ENCODE measurements at places on chromosomes 7 and 10.

DNA sequence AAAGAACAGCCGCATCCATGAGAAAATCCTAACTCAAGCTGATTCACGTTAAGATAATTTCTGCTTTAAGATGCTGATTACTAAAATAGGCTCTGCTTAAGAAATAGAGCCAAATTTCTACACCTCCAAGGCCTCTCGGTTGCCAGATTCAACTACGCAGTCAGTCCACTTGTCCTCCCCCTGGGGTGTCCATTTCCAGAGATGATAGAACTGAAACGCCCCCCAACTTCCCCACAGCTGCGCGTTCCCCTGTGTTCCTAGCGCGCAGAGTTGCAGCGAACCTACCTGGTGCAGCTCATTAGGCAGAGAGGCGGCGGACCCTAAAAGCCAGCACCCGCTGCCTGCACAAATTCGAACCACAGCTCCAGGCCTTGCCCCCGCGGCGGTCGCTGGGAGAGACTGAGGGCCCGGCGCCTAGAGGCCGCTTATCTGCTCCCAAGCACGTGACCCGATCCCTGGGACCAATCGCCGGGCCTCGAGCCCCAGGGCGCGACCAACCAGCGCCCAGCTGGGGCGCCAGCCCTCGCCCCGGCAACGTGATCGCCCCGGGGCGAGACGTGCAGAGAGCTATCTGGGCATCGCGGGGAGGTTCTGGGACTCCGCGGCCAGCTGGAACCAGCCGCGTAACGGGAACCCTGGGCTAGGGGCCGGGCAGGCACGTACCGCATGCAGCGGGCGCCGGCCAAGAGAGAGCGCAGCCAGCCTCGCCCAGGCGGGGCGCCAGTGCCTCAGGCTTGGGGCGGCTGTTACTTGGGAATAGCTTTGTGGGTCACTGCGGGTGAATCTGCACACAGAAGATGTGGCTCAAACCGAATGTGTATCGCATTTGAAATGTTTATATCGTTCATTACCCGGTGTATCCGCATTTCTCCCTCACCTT is at the start of gene PPP1R3C:
PPP1R3C (minus strand) TSS at position 401 of the 880 bp plus-strand sequence; CDS start at position 299, 102 bp downstream.
- no peak for DNase-seq

- peak; percentile 35 for DNase-seq
Observed at GRCh38 chr10:97037365-97038361, 148.1 kb downstream of the SLIT1 start.

GRCh38 chr10:51758366-51758765 is 59.0 kb upstream of the CSTF2T start:
- DNase-seq, result no peak

DNA sequence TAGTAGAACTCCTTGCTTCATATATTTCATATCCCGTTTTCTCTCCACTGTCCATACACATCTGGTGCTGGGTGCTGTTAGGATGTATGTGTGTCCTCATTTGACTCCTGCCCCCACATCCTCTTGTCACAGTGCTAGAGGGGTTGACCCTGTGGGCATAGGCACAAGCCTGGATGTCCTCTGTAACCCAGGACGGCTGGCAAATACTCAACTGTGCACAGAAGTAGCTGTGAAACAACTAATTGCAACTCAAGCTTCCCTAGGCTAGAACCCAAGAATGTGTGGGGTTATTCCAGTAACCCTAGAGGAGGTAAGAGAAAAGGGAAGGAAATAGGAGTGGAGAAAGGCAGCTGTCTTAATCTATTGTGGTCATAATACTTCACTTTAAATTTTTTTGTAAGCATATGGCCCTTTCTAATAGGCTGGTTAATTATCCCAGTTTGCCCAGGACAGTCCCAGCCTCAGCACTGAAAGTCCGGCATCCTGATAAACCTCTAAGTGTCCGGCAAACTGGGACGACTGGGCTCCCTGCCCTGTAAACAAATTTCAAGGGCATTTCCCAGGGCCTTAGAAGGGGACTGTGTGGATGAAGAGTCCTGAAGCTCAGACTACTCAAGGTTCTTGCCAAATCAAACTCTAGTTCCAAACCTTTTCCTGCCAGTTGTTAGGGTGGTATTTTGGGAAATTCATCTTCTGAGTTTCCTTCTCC is 283.2 kb upstream of the CELF2 start:
- no peak for DNase-seq

DNA sequence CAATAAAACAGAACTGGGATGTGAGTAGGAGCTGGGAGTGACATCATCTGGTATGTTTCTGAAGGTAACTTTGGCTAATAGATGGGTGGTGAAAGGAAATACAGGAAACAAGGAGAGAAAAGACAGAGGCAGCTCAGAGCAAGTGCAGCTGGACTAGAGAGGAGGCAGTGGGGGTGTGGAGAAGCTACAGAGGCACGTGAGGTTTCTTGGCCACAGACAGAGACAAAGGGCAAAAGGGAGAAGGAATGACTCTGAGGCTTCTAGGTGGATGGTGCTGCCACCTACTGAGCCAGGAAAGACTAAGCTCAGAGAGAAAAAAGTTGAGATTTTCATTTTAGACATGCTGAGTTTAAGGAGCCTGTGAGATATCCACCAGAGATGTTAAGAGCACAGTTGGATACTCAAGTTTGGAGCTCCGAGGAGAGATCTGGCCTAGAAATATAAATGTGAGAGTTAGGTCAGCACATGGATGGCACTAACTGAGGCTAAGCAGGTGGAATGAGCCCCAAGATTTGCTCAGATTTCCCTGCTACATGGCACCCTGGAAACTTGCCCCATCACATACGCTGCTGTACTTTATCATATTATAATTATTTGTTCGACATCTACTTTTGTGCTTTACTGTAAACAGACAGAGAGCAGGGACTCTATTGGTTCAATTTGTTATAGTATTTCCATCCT is 293.0 kb upstream of the IMMP2L start:
- no peak for DNase-seq

DNA sequence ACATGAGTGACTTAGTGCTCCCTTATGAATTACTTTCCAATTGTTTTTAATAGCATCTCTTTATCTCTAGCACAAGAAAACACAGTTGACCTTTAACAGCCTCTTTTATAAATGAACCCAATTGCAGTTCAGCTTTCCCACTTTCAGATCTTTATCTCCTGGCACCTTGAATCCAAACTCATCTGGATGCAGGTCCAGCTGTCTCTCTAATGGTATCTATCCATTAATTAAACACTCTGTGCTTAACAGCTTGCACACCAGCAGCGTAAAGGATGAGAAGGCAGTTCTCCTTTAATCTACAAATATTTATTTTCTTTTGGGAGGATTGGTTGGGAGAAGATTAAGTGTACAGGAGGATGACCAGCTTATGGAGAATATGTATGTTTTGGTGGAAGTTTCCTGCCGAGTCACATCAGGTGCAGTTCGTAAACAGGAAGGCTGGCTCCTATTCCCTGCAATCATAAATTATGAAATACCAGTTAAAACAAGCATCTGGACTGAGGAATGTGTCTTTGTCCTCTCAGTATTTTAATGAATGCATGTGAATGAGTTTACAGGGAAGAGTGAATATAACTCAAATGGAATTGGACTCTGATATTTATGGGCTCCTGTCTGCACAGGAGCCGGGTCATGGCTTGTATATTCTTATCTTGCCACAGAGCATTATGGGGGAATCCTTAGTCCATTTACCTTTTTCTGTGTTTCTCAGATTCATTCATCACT is 232.7 kb downstream of the PHF14 start:
- DNase-seq, result no peak

GRCh38 chr7:16813232-16813616 is 8.4 kb upstream of the AGR2 start:
- DNase-seq, result no peak

- no peak for DNase-seq
Observed at GRCh38 chr10:133041101-133041500, 46.6 kb upstream of the ADGRA1 start.

- DNase-seq, result no peak
Observed at GRCh38 chr7:157871681-157872080, 534.9 kb downstream of the DNAJB6 start.

DNA sequence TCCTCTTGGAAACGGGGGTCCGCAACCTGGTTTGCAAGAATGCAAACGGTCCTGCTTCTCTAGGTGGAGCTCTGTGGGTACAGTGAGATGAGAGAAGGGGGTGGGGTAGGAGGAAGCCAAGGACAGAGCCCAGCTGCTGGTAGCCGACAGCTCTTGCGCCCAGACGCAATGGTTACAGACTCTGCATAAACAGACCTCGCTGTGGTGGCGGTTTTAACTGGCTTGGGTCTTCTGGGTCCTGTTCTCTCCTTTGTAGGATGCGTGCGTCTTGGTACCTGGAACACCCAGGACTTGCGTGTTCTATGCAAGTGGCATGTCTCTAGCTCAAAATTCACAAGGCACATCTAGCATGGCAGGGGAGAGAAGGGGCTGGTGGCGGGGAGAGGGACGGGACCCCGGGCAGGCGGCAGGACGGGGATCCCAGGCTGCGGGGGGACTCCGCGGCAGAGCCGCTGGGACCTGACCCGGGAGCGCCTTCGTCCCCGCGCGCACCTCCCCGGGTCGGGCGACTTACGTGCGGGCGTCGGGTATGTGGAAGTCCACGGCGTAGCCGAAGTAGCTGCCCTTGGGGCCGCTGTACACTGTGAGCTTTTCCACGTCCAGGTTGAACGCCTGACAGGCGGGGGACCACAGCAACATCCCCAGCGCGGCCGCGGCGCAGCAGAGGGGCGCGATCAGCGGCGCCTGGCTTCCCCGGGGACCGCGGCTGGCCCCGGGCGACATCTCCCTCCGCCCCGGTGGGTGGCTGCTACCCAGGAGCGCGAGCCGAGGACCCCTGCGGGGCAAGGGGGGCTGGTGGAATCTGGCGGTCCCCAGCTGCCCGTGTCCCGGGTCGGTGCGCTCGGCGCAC is 448 bp downstream of the ITGA8 start:
- no peak for DNase-seq

GRCh38 chr7:24492576-24492975 is 80.7 kb upstream of the PALS2 start:
- no peak for DNase-seq

- no peak for DNase-seq
Observed at GRCh38 chr10:87579563-87579962, 74.9 kb downstream of the MINPP1 start.

GRCh38 chr7:90982228-90982627 is 282.0 kb upstream of the FZD1 start:
- DNase-seq, result no peak

- DNase-seq, result no peak
Observed at GRCh38 chr10:11899067-11899876, 76.1 kb downstream of the PROSER2 start.

DNA sequence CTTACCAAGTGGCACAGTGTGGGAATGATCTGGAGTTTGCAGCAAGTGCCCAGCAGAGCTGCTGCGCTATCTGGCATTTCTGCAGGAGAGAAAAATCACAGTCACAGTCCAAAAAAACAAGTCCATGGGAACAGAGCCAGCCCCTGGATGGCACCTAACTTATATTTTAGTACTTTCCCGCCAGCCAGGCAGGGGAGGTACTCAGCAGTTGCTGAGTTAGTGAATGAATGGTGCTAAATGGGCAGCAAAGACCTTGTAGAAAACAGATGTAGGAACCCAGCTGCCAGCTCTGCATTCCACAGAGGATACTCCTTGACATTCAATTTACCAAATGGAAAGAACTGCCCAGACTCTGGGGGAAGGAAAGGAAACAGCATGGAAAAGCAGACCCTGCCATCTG is 54.5 kb downstream of the GSDME start:
- no peak for DNase-seq

GRCh38 chr10:76946270-76946669 is 691.3 kb downstream of the KCNMA1 start:
- DNase-seq, result no peak

GRCh38 chr10:79308969-79309665 is 38.2 kb upstream of the PPIF start:
- no peak for DNase-seq

DNA sequence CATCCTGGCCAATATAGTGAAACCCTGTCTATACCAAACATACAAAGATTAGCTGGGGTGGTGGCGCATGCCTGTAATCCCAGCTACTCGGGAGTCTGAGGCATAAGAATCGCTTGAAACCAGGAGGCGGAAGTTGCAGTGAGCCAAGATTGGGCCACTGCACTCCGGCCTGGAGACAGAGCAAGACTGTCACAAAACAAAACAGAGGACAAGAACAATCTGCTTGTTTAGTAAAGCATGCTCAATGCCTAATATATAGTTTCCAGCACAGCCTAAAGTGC is 1.8 kb upstream of the SEC24C start:
- no peak for DNase-seq

GRCh38 chr7:110669410-110669809 is 421.5 kb upstream of the LRRN3 start:
- no peak for DNase-seq

DNA sequence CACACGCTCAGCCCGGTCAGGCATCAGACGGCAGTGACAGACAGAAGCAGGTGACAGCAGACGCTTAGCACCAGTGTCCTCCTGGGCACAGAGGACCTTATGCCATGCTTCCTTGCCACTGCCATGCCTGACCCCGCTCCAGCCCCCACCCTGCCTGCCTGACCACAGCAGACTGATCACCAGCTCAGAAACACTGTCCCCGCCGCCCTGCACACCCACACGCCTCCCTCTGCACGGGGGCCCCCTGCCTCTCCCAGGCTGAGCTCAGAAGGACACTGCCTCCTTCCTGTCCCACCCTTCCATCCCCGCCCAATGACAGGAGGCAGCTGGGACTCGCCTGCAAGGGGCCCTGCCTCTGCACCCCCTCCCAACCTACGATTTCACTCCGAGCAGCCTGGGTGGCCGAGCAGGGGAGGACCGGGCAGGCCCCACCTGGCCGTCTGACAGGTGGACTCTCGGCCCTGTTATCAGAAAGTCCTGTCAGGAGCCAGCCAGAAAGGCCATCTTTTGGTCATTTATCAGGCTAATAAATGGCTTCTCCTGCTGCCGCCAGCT is 183.4 kb downstream of the ELFN1 start:
- no peak for DNase-seq

- no peak for DNase-seq
Observed at GRCh38 chr7:137546671-137547070, 203.1 kb upstream of the PTN start.

GRCh38 chr10:101609481-101609880 is 21.4 kb downstream of the DPCD start:
- no peak for DNase-seq

DNA sequence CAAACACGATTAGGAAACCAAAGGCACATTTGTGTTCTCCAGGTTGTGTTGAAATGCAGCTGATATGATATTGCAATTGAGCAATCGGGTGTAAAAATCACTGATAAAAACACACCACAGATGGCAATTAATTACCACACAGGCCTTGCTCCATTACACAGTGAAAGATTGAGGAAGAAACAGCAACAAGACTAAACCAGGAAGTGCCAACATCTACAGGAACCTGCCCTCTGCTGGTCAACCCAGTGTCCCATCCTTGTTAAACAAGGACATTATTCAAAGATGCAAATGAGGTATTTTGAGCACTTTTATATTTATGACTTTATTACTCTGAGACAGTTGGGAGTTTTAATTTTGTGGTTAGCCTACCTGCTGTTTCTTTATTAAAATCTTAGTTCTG is 765.6 kb upstream of the GHITM start:
- no peak for DNase-seq

DNA sequence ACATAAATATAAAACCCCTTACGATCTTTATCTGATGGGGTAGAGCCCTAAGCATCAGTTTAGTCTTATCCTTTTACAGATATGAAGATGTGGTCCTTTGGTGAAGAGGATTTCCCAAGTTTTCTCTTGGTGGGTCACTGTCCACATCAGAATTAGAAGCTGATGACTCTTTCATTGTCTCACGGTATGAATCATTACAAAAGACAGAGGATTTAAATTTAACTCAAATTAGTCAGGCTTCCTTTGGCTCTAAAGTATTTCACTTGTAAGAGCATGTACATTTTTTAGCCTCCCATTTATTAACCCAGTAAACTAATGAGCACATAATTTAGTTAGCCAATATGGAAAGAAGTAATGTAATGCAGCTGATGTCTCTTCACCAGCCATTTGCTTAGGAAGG is 49.9 kb upstream of the TMEM26 start:
- DNase-seq, result no peak

Data from stimulated activated CD8-positive, alpha-beta memory T cell treated with anti-CD3 and anti-CD28 coated beads, Interleukin-7, amount 100 ng/mL, for 1 hour (primary cell).